RCC 7860 (cell line): ENCODE measurements at places on chromosomes 12 and 14.

- DNase-seq, result no peak
Measured at GRCh38 chr12:121561009-121561395, 19.8 kb downstream of the KDM2B start.

- no peak for DNase-seq
Measured at GRCh38 chr12:32903318-32903717, 6.7 kb upstream of the PKP2 start.

DNA sequence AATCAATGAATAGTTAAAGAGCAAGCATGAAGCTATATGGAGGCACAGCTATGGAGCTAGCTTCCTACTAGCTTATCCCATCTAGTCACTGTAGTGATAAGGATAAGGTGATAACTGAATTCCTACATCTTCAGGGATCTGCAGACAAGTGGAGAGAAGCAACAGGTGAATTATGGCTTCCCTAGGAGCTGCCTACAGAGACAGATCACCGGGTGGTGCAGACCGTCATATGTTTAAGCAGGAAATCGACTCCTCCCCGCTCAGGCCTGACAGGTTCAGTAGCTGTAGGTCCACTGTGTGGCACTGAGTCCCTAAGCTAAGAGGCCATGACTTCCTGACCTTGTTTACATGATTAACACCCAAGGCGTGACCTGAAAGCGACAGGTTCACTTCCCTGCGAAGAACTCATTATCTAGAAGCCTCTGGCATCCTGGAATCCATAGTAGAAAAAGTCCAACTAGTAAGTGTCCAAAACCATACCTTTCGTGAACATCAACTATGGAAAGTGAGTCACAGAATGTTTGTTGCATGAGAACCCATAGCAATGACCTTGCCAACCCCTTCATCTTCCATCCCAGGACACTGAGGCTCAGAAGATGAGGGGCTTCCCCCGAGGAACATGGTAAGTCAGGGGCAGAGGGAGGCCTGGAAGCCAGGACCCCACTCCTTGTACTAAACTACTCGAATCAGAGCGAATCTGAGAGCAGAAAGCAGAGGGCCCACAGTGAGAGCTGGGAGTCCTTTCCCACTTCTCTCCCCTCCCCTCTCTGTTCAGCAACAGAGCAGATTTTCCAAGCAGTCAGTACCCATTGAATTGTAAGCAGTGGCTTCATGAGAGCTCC, 75.4 kb upstream of the CCND2 start:
- DNase-seq, result no peak

GRCh38 chr12:126424696-126425095, 1359.5 kb downstream of the AACS start:
- no peak for DNase-seq

- no peak for DNase-seq
Measured at GRCh38 chr12:6826125-6826733, 2.0 kb upstream of the P3H3 start.
